ENCODE measurements at places on chromosomes 12 and 14.
A peak's percentile ranks its signal among the peaks of the same experiment; 100 is the strongest.

- no peak for DNase-seq
Observed at GRCh38 chr12:47881051-47881450, 23.7 kb downstream of the VDR start.

DNA sequence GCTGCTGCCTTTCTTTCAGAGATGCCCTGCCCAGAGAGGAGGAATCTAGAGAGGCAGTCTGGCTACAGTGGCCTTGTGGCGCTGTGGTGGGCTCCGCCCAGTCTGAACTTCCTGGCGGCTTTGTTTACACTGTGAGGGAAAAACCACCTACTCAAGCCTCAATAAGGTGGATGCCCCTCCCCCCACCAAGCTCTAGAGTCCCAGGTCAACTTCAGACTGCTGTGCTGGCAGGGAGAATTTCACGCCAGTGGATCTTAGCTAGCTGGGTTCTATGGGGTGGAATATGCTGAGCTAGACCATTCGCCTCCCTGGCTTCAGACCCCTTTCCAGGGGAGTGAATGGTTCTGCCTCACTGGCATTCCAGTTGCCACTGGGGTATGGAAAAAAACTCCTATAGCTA, 25.6 kb downstream of the SPATA7 start:
- DNase-seq: no peak

DNA sequence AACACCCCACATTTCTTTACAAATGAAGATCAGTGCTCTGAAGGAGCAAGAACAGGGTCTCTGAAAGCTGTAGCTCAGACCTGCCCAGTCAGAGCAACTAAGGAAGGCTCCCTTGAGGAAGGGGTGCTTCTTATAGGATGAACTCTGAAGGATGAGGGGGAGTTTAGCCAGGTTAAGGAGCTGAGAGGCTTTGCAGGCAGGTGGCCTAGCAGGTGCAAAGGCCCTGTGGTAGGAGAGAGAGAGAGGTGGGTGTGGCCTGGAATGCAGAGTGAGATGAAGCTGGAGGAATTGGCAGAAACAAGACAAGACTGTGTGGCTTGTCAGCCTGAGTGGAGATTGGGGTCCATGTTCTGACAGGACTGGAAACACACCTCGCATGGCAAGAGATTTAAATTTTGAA, 20.5 kb upstream of the FAM222A start:
- DNase-seq: no peak

- no peak for DNase-seq
Observed at GRCh38 chr12:97159377-97159776, 252.3 kb downstream of the NEDD1 start.

DNA sequence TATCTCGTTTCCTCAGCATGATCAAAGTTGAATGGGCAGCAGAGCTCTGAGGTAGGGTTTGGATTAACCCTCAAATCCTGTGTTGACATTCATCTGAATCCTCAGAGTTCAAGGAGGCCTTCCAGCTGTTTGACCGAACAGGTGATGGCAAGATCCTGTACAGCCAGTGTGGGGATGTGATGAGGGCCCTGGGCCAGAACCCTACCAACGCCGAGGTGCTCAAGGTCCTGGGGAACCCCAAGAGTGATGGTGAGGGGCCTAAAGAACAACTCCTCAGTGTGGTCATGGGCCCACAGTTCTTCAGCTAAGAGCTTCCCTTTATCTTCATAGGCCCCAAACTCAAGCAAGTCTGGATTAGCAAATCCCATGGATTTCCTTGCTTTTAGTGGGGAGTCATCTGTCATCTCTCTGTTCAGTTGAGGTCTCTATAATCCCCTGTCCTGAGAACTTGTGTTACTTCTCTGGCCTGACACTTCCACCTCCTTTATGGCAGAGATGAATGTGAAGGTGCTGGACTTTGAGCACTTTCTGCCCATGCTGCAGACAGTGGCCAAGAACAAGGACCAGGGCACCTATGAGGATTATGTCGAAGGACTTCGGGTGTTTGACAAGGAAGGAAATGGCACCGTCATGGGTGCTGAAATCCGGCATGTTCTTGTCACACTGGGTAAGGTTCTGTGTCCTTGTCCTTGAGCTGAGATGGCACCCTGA, 1.5 kb downstream of the MYL6 start:
- DNase-seq: no peak

GRCh38 chr12:64139021-64139420, 83.1 kb downstream of the KICS2 start:
- no peak for DNase-seq

GRCh38 chr14:75717729-75718128, 56.7 kb downstream of the TTLL5 start:
- no peak for DNase-seq

GRCh38 chr12:25570418-25570817, 17.3 kb upstream of the LMNTD1 start:
- DNase-seq: no peak

- DNase-seq: no peak
Observed at GRCh38 chr14:89226801-89227495, 190.1 kb downstream of the FOXN3 start.

- DNase-seq: no peak
Observed at GRCh38 chr14:59465316-59466135, at the start of gene GPR135. Gene GPR135 (minus strand): TSS chr14:59465380. CDS start chr14:59465226, 154 bp downstream.

DNA sequence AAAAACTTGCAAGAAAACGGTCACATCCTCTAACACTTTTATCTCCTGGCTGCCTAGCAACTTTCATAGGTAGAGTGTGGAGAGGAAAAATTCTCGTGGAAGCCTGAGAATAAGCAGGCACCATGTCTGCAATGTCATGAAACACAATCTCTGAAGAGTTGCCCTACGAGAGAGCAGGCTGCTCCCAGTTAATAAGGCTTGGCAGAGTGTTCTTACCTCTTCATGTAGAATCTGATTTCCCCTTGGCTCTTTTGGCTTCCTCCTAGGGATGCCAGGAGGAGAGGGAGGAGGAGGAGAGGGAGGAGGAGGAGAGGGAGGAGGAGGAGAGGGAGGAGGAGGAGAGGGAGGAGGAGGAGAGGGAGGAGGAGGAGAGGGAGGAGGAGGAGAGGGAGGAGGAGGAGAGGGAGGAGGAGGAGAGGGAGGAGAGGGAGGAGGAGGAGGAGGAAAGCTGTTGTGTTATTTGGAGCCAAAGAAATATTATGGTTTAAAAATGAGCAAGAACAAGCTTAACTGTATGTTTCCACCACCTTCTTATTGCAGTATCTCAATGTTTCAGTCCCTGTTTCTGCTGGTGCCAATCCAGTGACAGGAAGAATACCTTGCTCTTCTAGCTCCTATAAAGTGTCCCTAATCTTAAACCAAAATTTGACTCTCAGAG, 52.9 kb downstream of the EGLN3 start:
- DNase-seq: no peak

DNA sequence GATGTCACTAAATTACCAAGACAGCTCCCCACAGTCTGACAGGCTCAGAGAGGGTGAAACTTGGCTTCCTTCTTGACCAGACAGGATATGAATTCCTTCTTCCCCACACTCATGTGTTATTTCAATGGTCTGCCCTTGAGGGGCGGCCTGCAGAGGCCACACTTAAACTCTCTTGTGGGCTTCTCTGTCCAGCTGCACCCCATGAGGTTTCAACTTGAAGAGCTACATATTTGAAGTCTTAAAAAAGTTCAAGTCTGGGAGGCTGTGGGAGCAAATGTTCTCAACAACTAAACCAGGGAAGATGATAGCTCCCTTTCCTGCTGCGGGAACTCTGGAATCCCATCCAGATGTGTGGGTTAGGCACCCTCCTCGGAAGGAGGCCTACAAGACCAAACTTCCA, 98.3 kb downstream of the TTC7B start:
- DNase-seq: peak; percentile 29

DNA sequence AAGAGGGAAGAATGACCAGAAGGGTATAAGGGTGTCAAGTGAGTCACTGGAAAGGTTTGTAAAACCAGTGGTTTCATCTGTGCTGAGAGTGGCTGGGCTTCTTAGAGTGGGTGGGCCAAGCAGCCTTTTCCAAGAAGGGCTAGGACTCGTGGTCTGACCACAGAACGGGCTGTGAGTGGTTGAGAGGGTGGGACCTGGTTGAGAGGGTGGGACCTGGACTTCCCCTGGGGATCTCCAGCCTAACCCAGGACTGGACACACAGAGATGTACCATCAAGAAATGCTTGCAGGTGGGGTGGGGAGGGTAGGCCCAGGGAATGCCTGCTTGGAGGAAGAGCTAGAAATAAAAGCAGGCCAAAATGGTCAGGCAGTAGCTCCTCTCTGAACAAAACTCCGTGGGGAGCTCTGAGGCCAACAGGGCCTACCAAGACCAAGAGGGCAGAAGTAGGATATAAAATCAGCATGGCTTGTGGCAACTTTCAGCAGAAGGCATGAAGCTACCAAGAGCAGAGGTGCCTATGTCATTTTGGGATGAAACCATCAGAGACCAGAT, 140.5 kb downstream of the FOXN3 start:
- peak; percentile 4 for DNase-seq

GRCh38 chr12:39752482-39753137, 133.0 kb upstream of the ABCD2 start:
- no peak for DNase-seq

DNA sequence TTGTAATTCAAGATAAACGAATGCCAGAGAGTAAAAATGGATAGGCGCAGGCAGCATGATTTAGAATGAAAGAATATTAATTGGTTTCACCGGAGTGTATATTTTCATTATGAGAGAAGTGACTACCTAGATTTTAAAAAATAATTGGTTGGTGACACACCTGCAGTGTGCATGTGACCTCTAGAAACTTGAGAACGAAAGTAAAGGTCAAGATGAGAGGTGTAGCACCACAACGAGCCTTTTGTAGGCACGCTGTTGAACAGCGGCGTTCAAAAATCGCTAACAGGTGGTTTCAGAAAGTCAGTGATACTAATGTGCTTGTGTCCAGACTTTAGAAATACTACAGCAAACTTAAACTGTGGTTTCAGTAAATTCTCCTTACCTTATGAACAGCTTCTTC, 123.8 kb downstream of the NPAS3 start:
- no peak for DNase-seq

DNA sequence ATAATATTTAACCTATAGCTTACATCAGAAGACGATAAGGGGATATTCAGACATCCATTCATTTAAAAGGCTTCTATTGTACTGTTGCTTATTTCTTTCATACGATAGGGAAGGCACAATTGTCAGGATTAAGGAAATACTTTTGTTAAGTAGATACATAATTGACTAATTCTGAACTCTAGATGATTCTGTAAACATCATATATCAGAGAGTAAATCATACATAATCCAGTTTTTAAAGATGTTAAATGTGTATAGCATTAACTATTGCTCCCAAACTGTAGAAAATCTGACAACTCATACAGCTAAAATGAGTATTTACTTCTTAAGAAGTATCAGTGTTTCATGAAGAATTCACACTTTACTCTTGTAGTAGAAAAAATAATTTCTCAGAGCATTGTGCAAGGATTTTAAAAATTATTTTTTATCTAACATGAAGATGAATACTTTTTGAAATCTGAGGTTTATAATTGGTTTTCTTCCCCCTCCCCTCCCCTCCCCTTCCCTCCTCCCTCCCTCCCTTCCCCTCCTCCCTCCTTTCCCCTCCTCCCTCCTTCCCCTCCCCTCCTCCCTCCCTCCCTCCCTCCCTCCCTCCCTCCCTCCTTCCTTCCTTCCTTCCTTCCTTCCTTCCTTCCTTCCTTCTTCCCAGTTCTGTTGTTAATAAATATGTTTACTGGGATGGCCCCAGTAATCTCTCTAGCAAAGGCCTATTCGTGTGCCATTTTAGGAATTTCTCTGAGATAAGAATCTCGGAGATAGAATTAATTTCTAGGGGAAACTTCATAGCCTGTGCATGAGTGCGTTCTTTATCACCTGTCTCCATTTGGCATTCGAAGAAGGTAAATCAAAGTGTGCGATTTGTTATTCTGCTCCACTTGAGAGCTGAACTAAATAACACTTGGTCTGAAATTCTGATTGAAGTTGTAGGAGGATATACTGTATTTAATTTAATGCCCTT, 2.3 kb downstream of the NPAS3 start:
- DNase-seq: no peak

GRCh38 chr12:77058740-77059139, 6.6 kb downstream of the E2F7 start:
- no peak for DNase-seq

DNA sequence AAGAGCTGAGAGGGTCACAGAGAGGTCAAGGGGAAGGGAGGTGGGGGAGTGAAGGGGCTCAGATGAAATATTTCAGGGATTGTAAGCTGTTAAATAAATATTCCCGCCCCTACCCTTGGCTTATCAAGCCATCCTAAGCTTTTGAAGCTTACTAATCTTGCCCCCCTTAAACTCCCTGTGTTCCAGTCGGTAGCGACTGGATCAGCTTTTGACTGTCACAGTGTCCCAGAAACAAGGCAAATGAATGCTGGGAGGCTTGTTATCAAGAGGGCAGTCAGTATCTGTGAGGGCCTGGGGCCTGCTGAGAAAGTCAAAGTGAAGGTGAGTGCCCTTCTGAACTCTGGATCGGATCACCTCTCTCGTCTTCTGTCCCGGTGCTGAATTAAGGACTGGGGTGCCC, 128.1 kb downstream of the DACT1 start:
- no peak for DNase-seq

DNA sequence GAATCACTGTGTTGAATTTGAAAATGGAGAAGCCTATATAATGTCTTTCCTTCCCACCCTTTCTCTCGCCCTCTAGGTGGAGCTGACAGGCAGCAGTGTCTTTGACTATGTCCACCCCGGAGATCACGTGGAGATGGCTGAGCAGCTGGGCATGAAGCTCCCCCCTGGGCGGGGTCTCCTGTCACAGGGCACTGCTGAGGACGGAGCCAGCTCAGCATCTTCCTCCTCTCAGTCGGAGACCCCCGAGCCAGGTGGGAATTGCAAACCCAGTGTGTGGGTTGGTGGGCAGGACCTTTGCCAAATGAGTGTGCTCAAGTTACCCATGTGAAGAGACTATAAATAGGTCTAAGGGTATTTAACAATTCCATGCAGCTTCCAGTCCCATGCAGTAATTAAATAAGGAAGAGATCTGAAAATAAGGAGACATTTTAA, 274.7 kb downstream of the EGLN3 start:
- no peak for DNase-seq

DNA sequence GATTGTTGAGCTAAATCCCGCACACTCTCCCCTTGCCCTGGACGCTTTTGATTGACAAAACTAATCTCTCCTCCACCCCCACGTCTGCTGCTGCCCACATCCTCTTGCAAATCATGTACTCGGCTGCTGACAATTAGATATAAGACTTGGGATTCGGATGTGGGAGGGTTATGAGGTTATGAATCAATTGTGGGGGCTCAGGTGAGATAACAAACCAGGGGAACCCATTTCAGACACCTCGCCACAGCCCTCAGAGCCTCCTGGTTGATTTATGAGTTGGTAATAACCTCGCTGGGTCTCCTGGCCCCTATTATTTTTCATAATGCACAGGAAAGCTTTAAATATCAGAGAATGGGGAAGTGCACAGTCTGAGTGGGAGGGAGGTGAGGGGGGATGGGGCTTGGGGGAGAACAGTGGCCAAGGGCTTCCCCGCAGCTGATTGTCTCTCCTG, 449.9 kb downstream of the DPF3 start:
- no peak for DNase-seq

GRCh38 chr12:52264435-52264825, 10.0 kb upstream of the KRT86 start:
- DNase-seq: no peak

DNA sequence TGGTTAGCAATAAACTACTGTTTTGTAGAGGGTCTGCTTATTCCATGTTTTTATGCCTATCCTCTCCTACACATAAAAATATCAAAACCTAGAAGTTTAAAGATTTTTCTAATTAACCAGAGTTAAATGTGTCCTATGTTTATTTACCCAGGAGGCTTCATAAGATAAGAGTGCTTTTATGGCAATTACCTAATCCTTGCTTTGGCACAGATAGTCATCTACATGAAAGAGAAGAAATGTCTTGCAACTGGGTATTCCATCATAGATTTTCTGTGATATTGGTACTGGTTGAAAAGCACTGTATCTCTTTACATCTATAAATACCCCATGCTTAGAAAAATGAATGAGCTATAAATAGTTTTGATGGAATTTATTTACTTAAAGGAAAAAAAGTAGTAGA, 277.1 kb downstream of the CPNE8 start:
- DNase-seq: no peak
